GM03348 (cell line): ENCODE measurements at places on chromosomes 12 and 14.

- no peak for DNase-seq
Observed at GRCh38 chr12:107557026-107557425, 128.6 kb upstream of the PWP1 start.

- DNase-seq: no peak
Observed at GRCh38 chr12:44405297-44405696, 470.8 kb downstream of the NELL2 start.

DNA sequence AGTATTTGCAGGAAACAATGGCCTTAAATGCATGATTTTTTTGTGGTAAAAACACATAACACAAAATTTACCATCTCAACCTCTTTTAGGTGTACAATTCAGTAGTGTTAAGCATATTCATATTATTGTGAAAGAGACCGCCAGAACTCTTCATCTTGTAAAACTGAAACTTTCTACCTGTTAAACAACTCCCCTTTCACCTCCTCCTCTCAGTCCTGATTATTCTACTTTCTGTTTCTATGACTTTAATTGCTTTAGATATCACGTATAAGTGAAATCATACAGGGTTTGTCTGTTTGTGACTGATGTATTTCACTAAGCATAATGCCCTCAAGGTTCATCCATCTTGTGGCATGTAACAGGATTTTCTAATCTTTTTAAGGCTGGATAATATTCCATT lies 353.4 kb downstream of the ADAMTS20 start:
- DNase-seq: no peak

DNA sequence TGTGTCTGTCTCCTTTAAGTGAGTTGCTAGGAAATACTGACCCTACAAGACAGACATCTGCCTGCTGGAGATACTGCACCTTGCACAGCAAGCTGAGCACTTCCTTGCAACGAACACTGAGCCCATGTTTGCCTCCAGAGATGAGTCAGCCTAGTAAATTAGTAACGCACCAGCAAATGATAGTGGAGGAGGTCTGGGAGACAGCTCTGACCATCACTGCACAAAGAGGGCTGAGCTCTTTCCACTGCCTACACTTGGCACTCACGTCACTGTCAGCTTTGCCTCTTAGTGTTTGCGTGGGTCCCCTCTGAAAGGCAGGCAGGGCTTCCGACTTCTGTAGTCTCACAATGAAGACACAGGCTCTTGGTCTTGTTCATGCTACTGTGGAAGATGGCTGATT lies 109.0 kb downstream of the APAF1 start:
- DNase-seq: peak; percentile 59

DNA sequence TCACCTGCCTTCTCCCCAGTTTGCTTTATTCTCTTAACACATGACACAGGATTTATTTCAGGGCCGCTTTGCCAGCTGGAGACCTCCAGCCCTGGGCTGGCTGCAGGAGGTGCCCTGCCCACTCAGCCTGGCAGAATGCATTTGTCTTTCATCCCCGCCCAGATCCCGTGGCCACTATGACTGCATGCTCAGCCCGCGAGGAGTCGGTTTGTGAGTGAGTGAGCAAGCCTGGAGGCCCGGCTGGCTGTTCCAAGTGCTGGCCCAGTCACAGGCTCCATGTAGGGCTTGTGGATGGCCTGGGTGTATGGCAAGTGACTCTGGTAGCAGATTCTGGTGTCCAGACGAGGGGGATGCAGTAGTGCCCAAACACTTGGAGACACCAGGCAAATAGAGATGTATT lies 2.1 kb downstream of the TDP1 start:
- DNase-seq: no peak

DNA sequence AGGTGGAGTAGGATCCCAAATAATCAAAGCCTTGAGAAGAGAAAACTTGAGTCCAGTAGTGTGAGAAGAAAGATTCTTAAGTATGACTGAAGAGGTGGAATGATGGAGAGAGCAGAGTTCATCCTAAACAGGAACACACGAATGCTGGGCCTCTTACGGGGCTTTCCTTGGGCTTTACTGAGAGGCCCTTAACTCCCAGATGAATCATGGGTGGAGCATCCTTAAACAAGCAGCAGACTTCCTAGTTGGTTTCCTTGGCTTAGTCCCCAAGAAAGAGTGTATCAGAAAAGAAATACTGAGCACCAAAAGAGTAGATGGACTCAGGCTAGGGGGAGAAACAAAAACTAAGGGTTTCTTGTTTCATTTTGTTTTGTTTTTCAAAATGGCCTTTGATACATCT lies 132.5 kb downstream of the GPR135 start:
- peak; percentile 72 for DNase-seq

- DNase-seq: peak; percentile 59
Observed at GRCh38 chr14:20848316-20848954, 42.8 kb upstream of the RNASE3 start.

GRCh38 chr12:66077542-66077941 lies 53.0 kb downstream of the LLPH start:
- DNase-seq: no peak

GRCh38 chr12:120473807-120474615 lies 4.5 kb upstream of the SRSF9 start:
- DNase-seq: no peak

GRCh38 chr12:127237151-127237550 lies 1029.8 kb upstream of the TMEM132C start:
- DNase-seq: no peak

DNA sequence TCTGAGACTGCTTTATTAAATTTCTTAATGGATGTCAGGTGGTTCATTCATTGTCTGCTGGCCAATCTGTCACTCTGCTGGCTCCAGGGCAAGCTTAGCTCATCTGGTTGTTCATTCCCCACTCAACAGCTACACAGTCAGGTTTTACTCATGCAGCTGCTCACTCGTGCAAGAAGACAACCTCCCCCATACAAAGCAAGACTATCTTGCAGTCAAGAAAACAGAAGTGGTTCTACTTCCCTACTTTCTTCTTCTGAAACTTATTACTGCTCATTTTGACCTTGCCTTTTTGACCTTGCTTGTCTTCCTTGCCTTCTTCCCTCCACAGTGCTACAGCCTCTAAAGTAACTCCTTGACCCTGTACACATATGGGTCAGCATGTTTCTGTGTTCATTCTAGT lies 277.9 kb downstream of the SSPN start:
- DNase-seq: peak; percentile 20

DNA sequence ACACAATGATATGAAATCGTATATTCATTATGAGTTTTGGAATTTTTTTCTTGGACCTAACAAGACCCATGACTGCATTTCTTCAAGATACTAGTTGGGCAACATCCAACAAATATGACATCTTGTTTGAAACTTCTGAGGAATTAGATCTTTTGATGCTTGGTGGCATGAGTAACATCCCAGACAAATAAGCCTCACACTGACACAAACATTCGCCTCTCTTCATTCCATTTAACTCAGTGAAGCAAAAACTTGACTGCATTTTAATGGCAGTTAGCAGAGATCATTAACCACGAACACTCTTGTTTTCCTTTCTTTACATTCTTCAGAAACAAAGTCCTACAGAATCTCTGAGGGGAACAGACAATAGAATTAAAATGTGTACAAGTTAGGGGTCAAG lies 758.3 kb downstream of the C12orf50 start:
- DNase-seq: no peak

DNA sequence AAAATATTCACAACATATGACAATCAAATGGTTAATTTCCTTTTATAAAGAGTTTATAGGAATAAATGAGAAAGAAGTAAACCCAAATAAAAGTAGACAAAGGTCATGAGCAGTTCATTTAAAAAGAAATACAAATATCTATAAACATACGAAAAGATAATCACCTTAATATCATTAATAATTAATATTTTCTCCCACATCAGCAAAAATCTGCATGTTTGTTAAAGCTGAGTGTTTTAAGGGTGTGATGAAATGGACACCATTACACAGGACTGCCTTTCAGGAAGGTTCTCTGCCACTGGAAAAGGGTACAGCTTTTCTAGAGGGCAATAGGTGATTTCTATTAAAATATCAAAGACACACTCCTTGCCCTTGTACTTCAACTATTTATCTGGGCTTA lies 14.7 kb upstream of the DHRS4 start:
- no peak for DNase-seq

- peak; percentile 52 for DNase-seq
Observed at GRCh38 chr14:74658535-74659131, 46.6 kb upstream of the LTBP2 start.

DNA sequence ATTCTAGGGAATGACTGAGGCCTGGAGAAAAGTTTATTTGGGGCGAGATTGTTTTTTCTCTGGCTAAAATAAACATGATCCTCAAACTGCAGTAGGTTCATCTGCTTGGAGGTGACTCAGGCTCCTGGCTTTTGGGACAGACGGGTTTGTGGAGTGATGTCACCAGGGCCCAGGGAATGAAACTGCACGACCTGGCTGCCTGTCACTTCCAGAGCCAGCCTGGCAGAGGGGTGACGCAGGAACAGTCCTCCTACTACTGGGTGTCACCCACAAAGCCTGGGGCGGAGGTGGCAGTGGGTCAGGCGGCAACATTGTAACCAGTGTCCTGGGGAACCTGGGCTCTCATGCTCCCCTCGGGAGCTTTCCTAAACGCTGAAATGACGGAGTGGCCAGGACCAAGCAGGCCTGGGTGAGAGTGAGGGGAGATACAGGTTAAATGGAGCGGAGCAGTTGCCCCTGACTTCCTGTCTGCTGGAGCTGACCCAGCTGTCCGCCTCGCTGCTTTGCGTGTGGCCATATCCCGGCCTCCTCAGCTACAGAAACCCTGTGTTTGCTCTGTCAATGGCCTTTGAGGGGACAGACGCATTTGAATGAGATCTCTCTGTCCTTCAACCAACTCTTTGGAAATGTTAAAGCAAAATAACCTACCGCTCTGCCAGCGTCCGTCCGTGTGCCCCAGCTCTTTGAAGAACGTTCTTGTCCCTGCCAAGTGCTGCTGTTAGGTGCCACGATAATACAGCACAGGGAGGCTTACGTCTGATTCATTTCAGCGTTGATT lies 6.5 kb downstream of the HIP1R start:
- peak; percentile 65 for DNase-seq

DNA sequence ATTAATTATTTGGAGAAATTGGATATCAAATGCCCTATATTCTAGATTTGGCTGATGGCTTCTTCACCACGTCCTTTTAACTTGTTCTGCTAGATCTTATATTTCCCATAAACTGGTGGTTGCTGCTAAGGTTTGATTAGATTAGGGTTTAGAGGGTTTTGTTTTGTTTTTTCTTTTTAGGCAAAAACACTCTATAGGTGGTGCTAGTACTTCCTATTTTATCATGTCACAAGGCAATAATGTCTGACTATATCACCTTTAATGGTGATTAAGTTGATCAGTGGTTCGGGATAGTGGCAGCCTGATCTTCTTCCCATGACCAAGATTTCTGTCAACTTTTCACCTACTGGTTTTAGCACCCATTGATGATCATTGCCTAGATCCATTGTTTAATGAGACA lies 455.1 kb downstream of the RAD51B start:
- no peak for DNase-seq

DNA sequence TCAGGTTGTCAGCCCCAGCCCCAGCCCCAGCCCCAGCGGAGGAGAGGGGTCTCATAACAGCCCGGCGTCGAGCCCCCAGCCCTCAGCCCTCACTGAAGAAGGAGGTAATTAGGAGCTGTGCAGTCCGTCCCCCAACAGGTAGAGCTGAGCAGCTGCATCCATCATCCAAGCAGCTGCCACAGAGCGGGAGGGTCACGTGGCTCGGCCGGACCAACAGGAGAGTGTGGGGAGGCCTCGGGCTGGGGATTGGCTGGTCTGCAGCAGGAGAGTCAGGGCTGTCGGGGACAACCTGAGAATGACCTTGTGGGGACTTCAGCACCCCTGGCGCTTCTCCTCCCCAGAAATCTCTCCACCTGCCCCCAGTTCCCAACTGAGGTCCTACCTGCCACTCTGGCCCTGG lies 29.6 kb downstream of the SMUG1 start:
- DNase-seq: peak; percentile 54

DNA sequence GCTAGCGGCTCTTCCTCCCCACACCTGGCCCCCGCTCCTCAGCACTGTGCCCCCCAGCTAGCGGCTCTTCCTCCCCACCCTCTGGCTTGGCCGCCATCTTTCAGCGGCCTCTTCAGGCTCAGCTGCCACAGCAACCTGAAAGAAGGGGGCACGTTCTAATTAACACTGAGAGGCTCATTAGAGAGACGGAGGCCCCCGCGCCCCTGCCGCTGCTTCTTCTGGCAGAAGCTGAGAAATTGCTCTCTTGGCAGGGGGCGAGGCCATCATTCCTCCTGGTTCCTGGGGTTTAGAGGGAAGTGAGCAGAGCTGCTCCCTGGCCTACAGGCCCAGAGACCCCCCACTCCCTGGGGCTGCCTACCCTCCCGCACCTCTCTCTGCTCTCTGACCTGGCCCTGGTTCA lies 64.4 kb downstream of the IQSEC3 start:
- DNase-seq: no peak

GRCh38 chr12:108093209-108093608 lies 35.9 kb upstream of the WSCD2 start:
- no peak for DNase-seq

DNA sequence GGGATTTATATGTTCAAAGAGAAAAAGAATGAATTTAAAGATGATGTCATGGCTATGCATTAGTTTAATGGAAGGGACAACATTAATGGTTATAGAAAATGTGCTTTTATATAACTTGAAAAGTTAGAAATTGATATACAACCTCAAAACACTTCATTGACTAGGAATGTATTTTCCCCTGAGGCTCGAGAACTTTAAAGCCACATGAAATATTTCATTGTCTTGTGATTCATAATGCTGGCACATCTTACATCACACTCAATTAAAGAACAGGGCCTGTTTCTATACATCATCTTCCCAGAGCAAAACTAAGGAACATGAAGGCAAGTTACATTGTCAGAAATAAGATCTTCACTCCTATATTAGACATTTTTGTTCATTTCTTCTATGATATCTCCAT lies 35.2 kb upstream of the PAWR start:
- DNase-seq: peak; percentile 64

- DNase-seq: no peak
Observed at GRCh38 chr12:38431921-38432320, 115.3 kb downstream of the ALG10B start.

- no peak for DNase-seq
Observed at GRCh38 chr12:72276181-72276805, 4.1 kb downstream of the TRHDE start.

- DNase-seq: no peak
Observed at GRCh38 chr14:39548358-39548757, 116.1 kb upstream of the FBXO33 start.

GRCh38 chr12:75042125-75042524 lies 167.5 kb downstream of the KCNC2 start:
- no peak for DNase-seq

DNA sequence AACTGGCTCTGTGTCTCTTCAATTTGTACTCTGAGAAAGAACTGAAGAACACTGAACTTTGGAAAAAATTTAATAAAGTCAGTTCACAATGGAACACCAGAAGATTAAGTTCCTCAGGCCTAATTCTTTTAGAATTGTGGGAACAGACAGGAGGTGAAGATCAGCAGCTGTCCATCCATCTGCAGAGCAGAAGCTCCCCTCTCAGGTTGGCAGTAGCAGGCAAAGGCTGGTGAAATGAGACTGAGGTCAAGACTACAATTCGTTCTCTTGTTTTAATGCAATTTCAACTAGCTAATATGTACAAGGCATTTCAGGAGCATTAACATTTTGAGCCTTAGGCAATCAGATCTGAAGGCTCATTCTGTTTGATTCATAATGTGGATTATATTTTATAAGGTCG lies 10.3 kb upstream of the TRHDE start:
- no peak for DNase-seq

GRCh38 chr12:77777274-77777673 lies 53.4 kb upstream of the NAV3 start:
- no peak for DNase-seq

- DNase-seq: no peak
Observed at GRCh38 chr14:82084813-82085212, 551.2 kb upstream of the SEL1L start.

GRCh38 chr14:69620211-69620611 lies 8.8 kb downstream of the SUSD6 start:
- no peak for DNase-seq

GRCh38 chr14:90815822-90816662 lies at the start of gene TTC7B:
Gene TTC7B, minus strand, starts transcription at chr14:90816430. Its CDS starts 135 bp downstream, at chr14:90816295.
- peak; percentile 96 for DNase-seq
